ENCODE measurements at places on chromosomes 16 and 17.

DNA sequence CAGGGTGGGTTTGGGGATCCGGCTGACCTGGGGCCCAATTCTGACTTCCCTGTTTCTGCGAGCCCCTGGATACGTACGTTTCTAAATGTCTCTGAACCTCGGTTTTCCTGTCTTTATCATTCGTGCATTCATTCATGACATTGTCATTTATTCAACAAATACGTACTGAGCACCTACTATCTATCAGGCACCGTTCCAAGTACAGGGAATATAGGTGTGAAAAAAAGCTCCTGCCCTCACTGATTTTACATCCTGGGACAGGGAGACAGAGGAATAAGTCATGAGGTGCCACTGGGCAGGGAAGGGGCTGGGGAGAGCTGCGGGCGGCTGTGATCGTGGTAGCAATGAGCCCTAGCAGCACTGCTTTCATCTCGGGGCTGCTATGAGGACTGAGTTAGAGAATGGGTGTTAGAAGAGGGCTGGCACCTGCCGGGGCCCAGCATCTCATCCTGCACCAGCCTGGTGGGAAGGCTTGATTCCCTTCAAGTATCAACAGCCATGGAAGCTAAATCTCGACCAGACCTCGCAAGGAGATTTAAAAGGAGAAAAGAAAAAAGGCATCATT lies 88.3 kb upstream of the DNAH17 start:
- no peaks in the 10 kb centered on the region for H3K27me3 ChIP-seq
- no peak for DNase-seq
- H3K36me3 ChIP-seq = no peaks in the 10 kb centered on the region
- H3K4me1 ChIP-seq = peaks cover 20% of the 10 kb centered on the region
- H3K4me3 ChIP-seq = no peak overlapping the region

GRCh38 chr17:18950944-18951905 lies 740 bp upstream of the SLC5A10 start:
- no peaks in the 10 kb centered on the region for H3K27me3 ChIP-seq
- no peaks in the 10 kb centered on the region for H3K36me3 ChIP-seq
- peaks cover 14% of the 10 kb centered on the region for H3K4me1 ChIP-seq
- no peak overlapping the region for H3K27ac ChIP-seq
- no peak overlapping the region for H3K4me3 ChIP-seq
- DNase-seq = no peak

DNA sequence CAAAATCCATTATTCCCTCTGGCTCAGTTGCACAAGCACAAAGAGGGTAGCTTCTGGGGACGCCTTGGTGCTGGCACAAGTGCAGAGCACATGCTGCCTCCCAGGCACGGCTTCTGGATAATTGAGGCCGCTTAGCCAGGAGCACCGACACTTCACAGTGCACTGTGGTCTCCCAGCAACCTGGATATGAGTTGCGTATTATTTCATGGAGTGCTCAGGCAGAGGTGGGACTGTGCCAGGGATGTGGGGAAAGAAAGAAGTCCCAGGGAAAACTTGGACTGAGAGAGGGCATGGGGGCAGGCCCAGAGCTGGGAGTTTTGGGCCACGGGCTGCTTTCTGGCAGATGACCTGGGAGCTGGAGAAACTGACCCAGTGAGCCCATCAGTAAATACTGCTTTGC lies 37.5 kb downstream of the MPRIP start:
- H3K4me1 ChIP-seq = no peaks in the 10 kb centered on the region
- H3K27ac ChIP-seq = no peak overlapping the region
- H3K36me3 ChIP-seq = peaks cover 42% of the 10 kb centered on the region
- DNase-seq = no peak

DNA sequence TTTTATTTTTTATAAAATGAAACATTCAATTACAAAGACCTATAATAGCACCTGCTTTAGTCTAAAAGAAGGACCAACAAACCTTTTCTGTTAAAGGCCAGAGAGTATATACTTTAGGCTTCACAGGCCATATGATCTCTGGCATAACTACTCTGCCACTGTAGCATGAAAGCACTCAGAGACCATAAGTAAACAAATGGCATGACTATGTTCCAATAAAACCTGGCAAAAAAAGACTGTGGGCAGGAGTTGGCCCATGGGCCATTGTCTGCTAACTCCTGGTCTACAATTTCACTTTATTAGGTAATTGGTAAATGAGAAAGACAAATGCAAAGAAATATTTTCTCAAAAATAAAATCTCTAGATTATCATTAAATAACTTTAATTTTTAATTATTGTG lies 14.9 kb downstream of the CEP112 start:
- H3K27me3 ChIP-seq = no peaks in the 10 kb centered on the region
- H3K36me3 ChIP-seq = no peaks in the 10 kb centered on the region
- H3K4me3 ChIP-seq = no peak overlapping the region
- DNase-seq = no peak

GRCh38 chr17:82031885-82032627 lies 578 bp downstream of the RAC3 start:
- H3K27ac ChIP-seq = no peak overlapping the region
- H3K36me3 ChIP-seq = no peaks in the 10 kb centered on the region
- no peaks in the 10 kb centered on the region for H3K27me3 ChIP-seq
- peak overlapping the region; percentile 42 for H3K4me3 ChIP-seq
- DNase-seq = peak; percentile 37
- H3K4me1 ChIP-seq = peaks cover 29% of the 10 kb centered on the region

DNA sequence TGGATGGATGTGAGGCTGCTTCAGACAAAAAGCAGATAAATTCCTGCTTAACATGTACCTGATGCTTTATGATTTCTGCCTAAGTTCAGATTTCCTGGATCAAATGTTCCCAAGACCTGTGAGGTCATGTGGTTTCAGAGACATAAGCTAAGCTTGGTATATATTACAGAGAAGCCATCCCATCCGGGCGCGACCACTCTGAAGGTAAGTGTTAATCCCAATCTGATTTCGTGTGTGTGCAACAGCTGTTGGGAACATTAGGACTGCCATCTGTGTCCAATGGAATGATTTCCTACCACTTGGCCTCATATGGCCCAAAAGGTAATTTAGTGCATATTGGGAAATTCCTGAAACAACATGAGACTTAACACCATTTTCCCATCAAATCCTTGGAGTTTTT lies 199.1 kb downstream of the HS3ST3B1 start:
- no peaks in the 10 kb centered on the region for H3K36me3 ChIP-seq
- H3K27ac ChIP-seq = no peak overlapping the region
- DNase-seq = no peak
- H3K4me1 ChIP-seq = no peaks in the 10 kb centered on the region
- no peak overlapping the region for H3K4me3 ChIP-seq

GRCh38 chr17:79965806-79966205 lies 69.9 kb downstream of the TBC1D16 start:
- no peak overlapping the region for H3K4me3 ChIP-seq
- no peaks in the 10 kb centered on the region for H3K36me3 ChIP-seq
- no peaks in the 10 kb centered on the region for H3K27me3 ChIP-seq
- DNase-seq = no peak
- H3K4me1 ChIP-seq = no peaks in the 10 kb centered on the region

DNA sequence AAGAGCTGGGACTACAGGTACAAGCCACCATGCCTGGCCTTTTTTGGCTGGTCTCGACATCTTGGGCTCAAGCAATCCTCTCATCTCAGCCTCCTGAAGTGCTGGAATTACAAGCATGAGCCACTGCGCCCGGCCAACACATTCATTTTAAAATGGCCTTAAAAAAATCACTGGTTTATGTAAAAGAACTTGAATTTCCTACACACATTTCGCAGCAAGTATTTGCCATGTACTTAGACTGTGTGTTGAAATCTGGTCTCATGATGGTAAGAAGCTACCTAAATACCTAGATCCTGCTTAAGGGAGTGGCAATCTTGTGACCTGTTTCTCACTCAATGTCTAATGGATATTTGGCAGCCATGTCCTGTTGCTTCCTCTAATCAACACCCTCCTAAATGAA lies 8.5 kb upstream of the CYTH1 start:
- peaks cover 19% of the 10 kb centered on the region for H3K36me3 ChIP-seq
- peaks cover 34% of the 10 kb centered on the region for H3K4me1 ChIP-seq
- H3K27me3 ChIP-seq = no peaks in the 10 kb centered on the region
- DNase-seq = no peak

GRCh38 chr17:77803726-77804125 lies 154.8 kb upstream of the TNRC6C start:
- no peak for DNase-seq
- H3K27ac ChIP-seq = no peak overlapping the region
- H3K4me1 ChIP-seq = no peaks in the 10 kb centered on the region

- DNase-seq = no peak
- no peak overlapping the region for H3K27ac ChIP-seq
- H3K36me3 ChIP-seq = peaks cover 18% of the 10 kb centered on the region
- H3K4me3 ChIP-seq = no peak overlapping the region
These were observed 129.9 kb downstream of the RAP1GAP2 start for GRCh38 chr17:2926019-2926650.

GRCh38 chr16:27237219-27238015 lies 31.2 kb downstream of the NSMCE1 start:
- peaks cover 62% of the 10 kb centered on the region for H3K4me1 ChIP-seq
- DNase-seq = peak; percentile 50
- H3K27me3 ChIP-seq = no peaks in the 10 kb centered on the region
- peak overlapping the region; percentile 89 for H3K27ac ChIP-seq

GRCh38 chr16:85310868-85311585 lies 198.8 kb upstream of the CIBAR2 start:
- no peak overlapping the region for H3K27ac ChIP-seq
- no peaks in the 10 kb centered on the region for H3K36me3 ChIP-seq
- no peak overlapping the region for H3K4me3 ChIP-seq
- no peaks in the 10 kb centered on the region for H3K27me3 ChIP-seq
- peaks cover 9% of the 10 kb centered on the region for H3K4me1 ChIP-seq
- DNase-seq = no peak

- H3K27ac ChIP-seq = no peak overlapping the region
- H3K4me1 ChIP-seq = no peaks in the 10 kb centered on the region
- no peak for DNase-seq
- no peak overlapping the region for H3K4me3 ChIP-seq
These were observed 151.5 kb downstream of the STX8 start for GRCh38 chr17:9424071-9424640.

DNA sequence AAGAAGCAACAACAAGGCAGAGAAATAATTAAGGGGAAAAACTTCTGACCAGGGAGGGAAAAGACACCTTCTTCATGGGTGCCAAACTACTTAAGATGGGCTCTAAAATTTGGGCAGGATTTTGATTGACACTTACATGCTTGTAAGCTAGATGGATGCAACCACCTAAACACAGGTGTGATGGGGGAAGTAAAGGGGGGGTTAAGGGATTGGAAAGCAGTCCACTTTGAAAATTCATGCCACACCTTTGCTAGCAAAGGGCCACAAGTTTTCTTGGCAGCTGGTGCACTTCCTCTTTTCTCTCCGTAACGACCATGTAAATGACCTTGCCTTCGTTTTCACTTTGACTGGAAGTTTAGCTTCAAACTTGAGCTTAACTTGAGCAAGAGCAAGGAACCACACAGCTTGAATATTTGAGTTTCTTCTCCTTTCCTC lies 14.3 kb upstream of the PRKAR1A start:
- no peak overlapping the region for H3K4me3 ChIP-seq
- no peak for DNase-seq
- H3K4me1 ChIP-seq = no peaks in the 10 kb centered on the region
- no peaks in the 10 kb centered on the region for H3K27me3 ChIP-seq

- H3K27ac ChIP-seq = no peak overlapping the region
- peak overlapping the region; percentile 49 for H3K4me3 ChIP-seq
- peaks cover 13% of the 10 kb centered on the region for H3K36me3 ChIP-seq
- peak; percentile 34 for DNase-seq
- peaks cover 31% of the 10 kb centered on the region for H3K4me1 ChIP-seq
These were observed 1.6 kb downstream of the HIC1 start for GRCh38 chr17:2056206-2057174.

GRCh38 chr16:17633181-17633951 lies 162.6 kb upstream of the XYLT1 start:
- H3K4me1 ChIP-seq = no peaks in the 10 kb centered on the region
- DNase-seq = no peak
- H3K27ac ChIP-seq = no peak overlapping the region
- no peaks in the 10 kb centered on the region for H3K36me3 ChIP-seq

Measured in effector memory CD4-positive, alpha-beta T cell (primary cell).